ENCODE measurements at places on chromosomes 1 and 21.
A peak's percentile ranks its signal among the peaks of the same experiment; 100 is the strongest.

- no peak for DNase-seq
Observed at GRCh38 chr21:14962217-14962616, 102.6 kb downstream of the NRIP1 start.

- no peak for DNase-seq
Observed at GRCh38 chr1:71089536-71090270, 8.9 kb upstream of the ZRANB2 start.

DNA sequence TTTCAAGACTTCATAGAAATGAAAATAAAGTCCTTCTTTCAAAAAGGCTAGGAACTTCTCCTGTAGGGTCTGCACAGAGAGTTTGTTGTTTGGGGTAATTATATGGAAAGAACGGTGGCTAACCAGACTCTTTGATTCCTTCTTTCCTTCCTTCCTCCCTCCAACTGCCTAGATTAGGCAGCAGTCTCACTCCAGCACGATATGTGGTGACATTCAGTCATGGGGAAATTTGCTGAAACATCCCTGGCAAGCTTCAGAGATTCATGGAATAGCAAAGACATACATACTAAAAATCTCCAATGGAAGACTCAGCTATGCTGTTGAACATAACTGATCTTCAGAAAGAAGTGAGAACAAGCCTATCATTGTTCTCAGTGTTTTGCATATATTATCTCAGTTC, 4.3 kb downstream of the NTMT2 start:
- no peak for DNase-seq

DNA sequence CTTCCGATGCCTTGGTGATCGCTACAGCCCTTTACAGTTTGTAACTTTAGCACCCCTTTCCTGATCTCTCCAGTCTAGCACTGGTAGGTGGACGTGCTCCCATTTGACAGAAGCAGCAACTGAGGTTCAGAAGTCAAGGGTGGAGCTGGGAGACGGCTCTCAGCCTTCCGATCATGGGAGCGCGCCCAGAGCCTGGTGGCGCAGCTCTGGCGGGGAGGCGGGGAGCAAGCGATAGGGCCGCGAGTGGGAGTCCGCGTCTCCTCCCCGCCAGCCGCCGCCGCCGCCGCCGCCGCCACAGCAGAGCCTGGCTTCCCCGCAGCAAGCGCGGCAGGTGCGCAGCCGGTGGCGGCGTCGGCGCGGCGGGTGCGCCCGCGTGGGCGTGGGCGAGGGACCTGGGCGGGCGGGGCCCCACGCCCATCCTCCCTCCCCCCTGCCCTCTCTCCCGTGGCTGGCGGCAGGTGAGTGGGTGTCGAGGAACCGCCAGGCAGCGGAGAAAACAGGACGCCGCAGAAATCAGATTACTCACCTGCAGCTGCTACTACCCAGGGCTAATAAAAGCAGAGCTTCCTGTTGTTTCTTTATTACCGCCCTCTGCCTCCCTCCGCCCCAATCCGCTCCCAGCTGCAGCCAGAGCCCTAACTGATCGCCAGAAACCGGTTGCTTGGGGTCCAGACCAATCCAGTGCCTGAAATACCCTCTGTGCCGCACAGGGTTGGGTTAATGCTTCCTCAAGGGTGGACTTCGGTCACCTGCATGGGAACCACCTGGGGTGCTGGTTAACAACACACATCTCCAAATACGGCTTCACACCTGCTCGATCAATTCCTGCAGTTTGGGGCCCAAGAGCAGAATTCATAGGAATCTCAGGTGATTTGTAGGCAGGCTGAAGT, 60.2 kb upstream of the ID3 start:
- peak; percentile 96 for DNase-seq

- no peak for DNase-seq
Observed at GRCh38 chr1:53608071-53608470, 130.9 kb downstream of the GLIS1 start.

DNA sequence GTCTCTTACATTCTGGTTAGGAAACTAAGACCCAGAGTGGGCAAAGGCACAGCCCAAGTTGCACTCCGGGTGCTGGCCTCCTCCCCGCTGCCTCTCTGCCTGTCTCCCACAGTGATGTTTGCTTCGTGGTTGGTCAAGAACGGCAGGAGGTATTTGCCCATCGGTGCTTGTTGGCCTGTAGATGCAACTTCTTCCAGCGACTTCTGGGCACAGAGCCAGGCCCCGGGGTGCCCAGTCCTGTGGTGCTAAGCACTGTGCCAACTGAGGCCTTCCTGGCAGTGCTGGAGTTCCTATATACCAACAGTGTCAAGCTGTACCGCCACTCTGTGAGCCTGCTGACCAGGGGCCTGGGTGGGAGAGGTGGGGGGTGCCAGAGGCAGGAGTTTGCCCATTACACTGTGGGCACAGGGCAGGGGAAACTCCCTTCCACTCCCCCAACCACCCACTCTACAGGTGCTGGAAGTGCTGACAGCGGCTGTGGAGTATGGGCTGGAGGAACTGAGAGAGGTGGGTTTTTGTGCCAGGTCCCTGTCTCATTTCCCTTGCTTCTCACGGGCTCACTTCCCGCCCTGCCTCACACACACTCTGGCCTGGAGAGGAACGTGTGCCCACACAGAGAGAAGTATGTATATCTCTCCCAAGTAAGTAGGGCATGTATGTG, 1.9 kb downstream of the BTBD19 start:
- no peak for DNase-seq

- no peak for DNase-seq
Observed at GRCh38 chr21:15774590-15774989, 44.8 kb downstream of the USP25 start.

DNA sequence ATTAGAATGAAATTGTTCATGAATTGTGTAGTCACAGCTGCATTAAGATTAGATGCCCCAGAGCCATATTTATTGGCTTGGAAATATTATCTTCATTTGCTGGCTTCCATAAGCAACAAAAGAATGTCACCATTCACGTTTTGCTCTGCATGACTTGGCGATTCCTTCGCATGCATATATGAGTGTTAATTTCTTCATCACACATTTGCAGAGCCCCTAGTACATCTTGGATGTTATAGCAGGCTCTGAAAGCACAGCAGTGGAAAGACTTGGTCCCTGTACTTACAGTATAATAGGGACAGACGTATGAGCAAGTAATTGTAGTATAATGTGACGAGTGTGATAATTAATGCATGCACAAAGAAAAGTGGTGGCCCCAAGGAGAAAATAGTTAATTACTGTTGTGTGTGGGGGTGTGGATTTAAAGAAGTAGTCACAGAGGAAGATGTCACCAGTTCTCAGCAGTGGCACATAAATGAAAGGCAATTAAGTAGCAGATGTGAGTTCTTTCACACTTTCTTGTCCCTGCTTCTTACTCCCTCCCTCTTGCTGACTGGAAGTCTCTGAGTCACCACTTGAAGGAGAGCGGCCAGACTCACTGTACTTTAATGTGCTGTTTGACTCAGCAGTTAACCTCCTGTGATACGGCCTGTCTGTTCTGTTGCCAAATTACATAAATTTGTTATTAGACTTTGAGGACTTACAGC, 21.0 kb downstream of the S100A10 start:
- DNase-seq, result peak; percentile 78

DNA sequence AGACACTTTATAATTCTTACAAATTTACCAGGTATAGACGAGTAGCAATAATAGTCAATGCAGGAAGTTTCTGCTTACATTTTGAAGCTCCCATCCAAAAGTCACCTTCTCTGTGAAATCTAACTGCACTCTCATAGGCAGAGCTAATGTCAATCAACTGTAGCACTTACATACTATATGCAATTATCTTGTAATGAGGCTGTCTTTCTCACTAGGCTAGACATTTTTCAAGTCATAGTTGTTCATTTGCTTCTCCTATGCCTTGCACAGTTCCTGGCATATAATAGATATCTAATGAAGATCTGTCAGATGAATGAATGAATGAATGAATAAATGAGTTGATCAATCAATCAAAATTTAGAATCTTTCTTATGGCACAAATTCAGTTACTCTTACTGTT, 273.0 kb upstream of the DAB1 start:
- DNase-seq, result no peak

- peak; percentile 75 for DNase-seq
Observed at GRCh38 chr1:160640359-160641123, 6.3 kb downstream of the SLAMF1 start.

DNA sequence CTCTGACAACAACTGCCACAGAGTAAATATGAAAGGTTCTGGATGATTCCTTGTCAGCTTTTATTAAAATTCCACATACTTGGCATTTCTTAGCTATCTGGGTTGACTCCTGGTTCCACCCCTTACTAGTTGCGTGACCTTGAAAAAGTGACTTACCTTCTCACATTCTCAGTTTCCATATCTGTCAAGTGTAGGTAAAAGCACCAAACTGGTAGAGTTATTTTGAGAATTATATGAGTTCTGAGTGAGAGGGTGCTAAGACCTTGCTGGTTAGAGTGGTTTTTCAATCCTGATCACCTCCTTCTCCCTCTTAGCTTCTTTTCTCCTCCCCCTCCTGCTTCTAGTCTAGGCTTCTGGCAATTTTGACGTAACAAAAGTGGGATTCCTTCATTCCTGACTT, 83.4 kb upstream of the ABCD3 start:
- no peak for DNase-seq

GRCh38 chr1:1603671-1604373, 3.9 kb upstream of the FNDC10 start:
- DNase-seq, result no peak

Measured in CD4-positive, alpha-beta T cell treated with Interleukin-4 for 4 hours (primary cell).